ENCODE measurements at places on chromosomes 2 and 18.

GRCh38 chr2:75561566-75562512 is 1.1 kb upstream of the EVA1A start:
- no peak for DNase-seq

DNA sequence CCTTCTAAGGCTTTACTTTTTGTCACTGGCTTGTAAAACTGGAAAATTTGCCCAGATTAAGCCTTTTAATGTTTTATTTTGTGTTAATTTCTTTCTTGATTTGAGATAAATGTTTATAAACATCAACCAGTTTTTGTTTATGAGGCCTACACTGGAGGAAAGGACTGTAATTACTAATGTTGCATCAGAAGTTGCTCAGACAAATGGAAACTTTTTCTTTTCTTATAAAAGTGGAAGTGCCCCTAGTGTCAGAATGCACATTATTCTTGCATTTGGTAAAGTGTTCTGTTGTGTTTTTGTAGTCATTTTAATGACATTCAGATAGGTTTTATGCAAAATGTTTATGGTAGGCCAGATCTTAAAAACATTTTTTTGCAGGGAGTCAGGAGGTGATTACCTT is 25.3 kb downstream of the LCLAT1 start:
- DNase-seq: no peak

GRCh38 chr2:15177103-15177502 is 384.0 kb downstream of the NBAS start:
- DNase-seq: peak; percentile 17

DNA sequence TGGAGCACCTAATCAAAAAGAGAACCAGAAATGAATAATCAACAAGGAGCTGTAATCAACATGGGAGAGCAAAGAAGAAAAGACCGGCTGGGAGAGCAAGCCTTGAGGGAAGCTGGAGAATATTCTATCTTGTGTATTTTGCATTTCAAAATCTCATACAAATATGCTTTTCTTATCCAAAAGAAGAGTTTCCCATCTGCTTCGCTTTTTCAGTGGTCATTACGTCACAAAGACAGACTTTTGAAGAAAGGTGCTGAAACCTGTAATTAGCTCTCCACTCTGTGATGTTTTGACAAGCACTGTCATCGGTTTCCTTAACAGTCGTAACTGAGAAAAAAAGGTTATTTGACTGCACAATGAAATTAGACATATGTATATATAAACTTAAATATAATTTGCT is 139.1 kb upstream of the TACR1 start:
- no peak for DNase-seq

GRCh38 chr2:240810199-240810598 is 9.8 kb downstream of the KIF1A start:
- DNase-seq: no peak

DNA sequence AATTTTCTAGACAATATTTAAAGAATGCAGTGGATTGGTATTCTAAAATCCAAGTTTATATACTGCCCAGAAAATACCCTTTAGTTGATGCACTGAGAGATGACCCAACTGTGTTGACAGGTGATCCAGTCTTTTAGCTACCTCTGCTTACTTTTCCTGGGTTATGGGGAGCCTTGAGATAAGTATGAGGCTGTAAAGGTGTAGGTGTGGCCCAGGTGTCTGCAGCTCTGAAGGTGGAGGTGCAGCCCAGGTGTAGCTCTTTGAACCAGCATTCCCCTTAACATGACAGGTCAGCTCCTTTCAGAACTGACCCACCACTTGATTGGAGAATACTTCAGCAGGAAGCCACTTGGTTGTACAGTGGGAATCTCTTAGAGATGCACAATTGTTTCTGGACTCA is 62.3 kb upstream of the ACSL3 start:
- DNase-seq: no peak

- no peak for DNase-seq
These were observed 23.4 kb downstream of the ADRA2B start for GRCh38 chr2:96092951-96093350.

DNA sequence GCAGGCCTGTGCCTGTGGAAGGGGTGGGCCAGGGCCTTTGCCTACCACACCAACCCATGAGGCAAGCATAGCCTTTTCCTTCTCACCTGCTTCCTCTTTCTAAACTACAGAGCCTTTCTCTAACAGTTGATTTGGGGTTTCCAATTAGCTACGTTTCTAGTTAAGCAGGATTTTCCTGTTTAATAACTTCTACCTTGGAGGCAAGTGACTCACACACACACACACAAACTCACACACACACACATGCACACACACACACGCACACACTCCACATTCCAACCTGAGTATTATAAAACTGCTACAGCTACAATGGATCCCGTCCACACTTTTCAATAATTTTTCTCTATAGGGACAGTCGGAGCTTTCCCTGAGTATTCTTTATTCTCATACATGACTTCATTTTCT is 84.9 kb downstream of the SOX11 start:
- no peak for DNase-seq

DNA sequence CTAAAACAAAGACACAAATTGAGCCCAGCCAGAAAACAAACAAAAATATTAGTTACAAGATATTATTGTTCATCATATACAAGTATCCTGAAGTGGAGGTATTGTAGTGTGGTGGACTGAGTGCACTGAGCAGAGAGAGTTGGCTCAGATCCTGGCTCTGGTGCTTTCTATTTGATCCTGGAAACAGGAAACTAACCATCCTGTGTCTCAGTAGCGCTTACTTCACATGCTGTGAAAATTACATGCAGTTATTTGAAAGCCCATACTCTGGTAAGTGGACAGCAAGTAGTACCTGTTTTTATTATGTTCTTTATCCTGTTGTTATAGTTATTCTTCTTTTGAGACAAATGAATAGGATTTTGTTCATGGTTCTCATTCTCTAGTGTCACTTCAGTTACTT is 84.3 kb upstream of the CRIM1 start:
- DNase-seq: no peak

DNA sequence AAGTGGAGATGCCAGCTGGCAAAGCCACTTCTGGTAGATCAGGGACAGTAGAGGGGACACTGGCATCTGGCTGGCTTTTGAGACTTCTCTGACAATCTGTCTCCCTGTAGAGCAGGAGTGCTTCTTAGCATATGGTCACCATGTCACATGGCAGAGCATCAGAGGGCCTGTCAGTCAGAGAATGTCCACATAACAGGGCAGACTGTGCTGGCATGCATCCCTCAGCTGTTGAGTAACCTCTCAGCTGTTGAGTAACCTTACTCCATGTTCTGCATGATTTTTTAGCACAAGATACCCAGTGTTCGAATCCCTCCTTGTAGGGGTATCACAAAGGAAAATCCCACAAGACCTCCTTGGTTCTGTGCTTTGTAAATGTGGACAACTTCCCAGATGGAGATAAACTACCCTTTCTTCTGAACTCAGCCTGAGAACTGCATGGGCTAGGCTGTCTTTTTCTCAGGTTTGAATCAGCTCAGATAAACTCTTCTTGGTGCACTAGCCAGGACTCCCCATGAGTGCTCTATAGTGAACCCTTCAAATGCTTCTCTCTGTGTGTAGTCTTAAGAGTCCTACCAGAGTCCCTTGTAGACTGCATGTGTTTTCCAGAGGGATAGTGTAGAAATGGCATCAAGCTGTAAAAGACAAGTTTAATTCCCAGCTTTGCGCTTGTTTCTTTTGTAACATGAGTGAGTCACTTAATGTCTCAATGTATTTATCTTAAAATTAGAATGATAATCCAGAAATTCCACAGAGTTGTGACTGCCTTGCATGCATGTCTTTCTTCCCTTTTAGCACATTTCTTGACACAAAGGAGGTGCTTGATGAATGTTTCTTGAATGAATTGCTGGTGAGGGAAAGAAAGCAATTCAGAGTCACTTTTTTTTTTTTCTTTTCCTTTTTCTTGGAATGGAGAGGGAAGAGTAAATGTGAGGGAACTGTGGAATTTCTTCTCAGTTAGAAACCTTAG is 442.3 kb upstream of the HNMT start:
- DNase-seq: no peak

DNA sequence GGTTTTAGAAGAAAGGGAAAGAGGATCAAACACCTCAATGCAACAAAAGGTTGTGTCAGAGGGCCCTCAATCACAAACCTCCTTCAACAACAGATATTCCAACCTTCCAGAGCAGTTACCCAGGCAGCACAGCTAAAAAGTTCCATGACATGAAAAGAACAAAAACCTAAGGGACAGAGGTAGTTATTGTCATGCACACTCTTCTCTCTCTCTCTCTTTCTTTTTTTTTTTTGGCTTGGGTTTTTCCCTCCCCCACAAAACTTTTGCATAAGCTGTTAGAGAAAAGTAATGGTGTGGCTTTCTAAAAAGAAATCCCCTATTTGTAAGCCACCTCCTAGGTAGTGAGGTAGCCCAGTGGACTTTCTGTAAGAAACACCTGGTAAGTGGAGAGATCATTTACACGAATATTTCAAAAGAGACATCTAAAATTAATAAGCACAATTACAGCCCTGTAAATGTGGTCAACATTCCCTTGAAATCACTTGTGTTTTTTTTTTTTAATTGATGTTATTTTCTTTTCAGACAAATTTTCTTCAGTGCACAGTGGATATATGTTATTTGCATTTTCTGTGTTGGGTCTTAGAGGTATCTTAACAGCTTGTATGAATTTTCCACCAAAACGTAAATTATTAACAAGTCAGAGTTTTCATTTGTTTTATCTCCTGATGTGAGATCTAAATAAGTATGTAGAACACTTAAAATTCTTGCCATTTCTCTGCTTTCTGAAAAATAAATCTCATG is 48.4 kb downstream of the ZEB2 start:
- DNase-seq: no peak

DNA sequence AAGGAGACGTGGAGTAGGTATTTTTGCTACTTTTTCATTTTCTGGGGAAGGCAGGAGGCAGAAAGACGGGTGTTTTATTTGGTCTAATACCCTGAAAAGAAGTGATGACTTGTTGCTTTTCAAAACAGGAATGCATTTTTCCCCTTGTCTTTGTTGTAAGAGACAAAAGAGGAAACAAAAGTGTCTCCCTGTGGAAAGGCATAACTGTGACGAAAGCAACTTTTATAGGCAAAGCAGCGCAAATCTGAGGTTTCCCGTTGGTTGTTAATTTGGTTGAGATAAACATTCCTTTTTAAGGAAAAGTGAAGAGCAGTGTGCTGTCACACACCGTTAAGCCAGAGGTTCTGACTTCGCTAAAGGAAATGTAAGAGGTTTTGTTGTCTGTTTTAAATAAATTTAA is 3.4 kb downstream of the FZD7 start:
- DNase-seq: no peak

GRCh38 chr2:206616151-206616550 is 26.1 kb upstream of the FAM237A start:
- DNase-seq: no peak

DNA sequence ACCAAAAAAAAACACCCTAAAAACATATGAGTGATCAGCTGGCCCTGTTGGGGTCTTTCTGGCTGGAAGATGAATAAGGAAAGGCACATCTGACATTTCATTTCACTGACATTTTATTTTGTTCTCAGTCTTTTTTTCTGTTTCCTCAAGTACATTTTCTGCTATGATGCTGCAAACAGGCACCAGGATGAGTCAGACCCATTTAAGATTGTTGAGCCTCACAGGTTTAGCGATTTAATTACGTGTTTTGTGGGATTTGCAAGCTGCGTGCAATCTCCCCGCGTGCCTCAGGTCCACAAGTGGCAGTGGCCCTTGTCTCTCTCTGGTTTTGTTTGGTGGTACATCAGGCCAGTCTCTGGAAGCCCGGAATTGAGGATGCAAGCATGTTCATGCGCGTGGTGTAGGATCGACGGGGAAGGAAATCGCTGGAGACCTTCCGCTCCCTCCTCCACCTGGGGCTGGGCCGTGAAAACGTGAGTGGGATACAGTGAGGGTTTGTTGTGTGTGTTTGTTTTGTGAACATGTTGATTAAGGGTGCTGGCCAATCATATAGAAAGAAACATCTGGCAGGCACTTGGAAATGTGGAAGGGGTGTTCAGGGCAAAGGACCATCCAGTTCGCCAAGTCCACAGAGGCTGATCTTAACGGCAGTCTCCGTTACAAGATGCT is 120.2 kb upstream of the ZNF516 start:
- DNase-seq: no peak

GRCh38 chr18:67665266-67665665 is 148.7 kb upstream of the DSEL start:
- no peak for DNase-seq

DNA sequence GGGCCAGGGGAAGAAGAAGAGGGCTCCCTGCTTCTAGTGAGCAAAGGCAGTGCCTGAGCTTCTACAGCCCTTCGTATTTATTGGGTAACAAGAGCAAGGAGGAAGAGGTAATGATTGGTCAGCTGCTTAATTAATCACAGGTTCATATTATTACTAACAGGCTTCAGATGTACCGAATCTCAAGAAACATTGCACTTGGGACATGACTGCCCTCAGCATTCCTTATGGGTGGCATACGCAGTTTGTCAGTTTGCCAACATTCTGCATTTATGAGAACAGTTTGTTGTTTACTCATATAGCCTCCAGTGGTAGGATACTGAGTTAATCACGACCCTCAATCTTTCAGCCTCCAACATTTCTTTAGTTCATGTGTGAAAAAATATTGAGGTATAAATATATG is 84.5 kb downstream of the HIBCH start:
- no peak for DNase-seq

DNA sequence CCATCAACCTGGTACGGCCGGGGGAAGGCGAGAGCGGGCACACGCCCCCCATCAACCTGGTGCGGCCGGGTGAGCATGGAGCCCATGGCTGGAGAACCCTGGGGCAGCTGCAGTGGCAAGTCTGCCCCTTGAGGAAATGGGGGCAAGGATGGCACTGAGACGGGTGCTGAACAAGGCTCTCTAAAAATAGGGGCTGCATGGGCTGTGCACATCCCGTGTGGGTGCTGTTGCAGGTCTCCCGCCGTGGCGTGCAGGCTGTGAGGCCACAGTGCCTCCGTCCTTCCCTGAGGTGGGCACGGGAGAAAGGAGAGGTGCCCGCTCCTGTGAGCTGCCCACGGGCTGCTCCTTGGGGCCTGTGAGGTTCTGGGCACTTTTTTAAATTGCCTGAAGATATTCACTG is 99.2 kb downstream of the NFATC1 start:
- no peak for DNase-seq

All from stimulated activated CD4-positive, alpha-beta T cell treated with anti-CD3 and anti-CD28 coated beads, Interleukin-1b, Interleukin-23, amount 100 ng/mL, for 24 hours (primary cell).